ENCODE measurements at places on chromosomes 11 and 22.

DNA sequence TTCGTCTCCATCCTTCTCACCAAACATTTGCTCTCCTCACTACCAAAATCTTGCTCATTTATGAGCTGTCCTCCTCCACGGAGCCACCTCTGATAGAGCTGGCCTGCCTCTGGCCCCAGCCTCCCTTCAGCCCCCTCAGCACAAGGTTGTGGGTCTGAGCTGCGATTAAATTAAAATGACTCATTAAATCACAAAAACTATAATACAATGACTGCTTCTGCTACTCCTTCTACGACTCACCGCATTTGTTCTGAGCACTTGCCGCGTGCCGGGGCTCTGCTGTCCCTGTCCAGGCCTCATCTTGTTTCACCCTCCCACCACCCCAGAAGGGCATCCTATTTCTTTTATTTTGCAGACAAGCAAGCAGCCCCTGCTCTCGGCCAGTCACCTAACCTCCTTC is 49.2 kb upstream of the TIMP3 start:
- H3K27me3 ChIP-seq, result no peaks in the 10 kb centered on the region
- no peak overlapping the region for H3K4me3 ChIP-seq
- H3K27ac ChIP-seq, result no peak overlapping the region
- no peak for DNase-seq
- no peaks in the 10 kb centered on the region for H3K4me1 ChIP-seq

DNA sequence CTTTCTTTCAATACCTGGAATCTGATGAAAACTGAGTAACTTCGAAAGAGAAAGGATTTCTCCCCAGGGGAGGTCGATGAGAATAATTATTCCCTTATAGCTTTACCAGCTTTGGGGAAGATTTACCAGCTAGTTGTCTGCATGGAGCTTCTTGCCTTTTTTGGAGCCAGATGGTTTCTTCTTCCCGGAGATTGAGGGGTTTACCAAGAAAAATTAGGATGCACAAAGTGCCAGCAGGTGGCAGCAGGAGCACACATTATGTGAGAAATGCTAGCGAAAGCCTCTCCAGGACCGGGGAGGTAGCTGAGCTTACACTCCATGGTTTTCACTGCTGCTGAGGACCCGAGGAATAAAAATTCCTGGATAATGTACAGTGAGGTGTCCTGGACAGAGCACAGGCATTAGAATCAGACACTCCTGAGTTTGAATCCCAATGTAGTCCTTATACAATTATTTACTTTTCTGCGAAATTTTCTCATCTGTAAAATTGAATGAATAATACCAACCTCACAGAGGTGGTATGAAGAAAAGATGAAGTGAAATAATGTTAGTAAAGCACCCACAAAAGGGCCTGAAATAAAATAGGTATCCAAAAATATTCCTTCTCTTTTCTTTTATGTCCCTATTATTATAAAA is 46.0 kb upstream of the PARVA start:
- H3K27me3 ChIP-seq, result no peaks in the 10 kb centered on the region
- DNase-seq, result peak; percentile 54
- no peak overlapping the region for H3K27ac ChIP-seq
- no peak overlapping the region for H3K4me3 ChIP-seq
- H3K4me1 ChIP-seq, result no peaks in the 10 kb centered on the region

- peak within 1 kb of the TSS; percentile 96 for H3K27ac ChIP-seq
- H3K4me3 ChIP-seq, result peak within 1 kb of the TSS; percentile 99
- H3K36me3 ChIP-seq, result peaks cover 67% of the 10 kb centered on the region
- H3K27me3 ChIP-seq, result no peaks in the 10 kb centered on the region
- peak; percentile 97 for DNase-seq
Measured at GRCh38 chr11:66638177-66639065, at the start of gene RBM4. RBM4 (plus strand) TSS chr11:66638703; CDS start chr11:66639712, 1,009 bp downstream.

DNA sequence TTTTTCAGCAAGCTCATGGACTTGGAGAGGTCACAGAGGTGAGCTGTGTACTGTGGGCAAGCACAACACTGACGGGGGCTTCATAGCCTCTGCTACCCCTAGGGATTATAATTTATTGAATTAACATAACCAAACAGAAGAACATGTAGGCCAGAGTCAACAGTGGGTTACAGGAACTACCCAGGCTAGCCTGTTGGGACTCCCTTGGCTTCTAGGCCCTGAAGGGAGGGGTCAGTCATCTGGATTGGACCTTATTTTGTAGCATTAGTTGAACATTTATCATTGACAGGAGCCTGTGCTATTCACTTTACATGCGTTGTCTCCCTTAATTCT is 56.9 kb downstream of the KREMEN1 start:
- no peak overlapping the region for H3K4me3 ChIP-seq
- no peak for DNase-seq
- H3K4me1 ChIP-seq, result no peaks in the 10 kb centered on the region
- no peak overlapping the region for H3K27ac ChIP-seq

DNA sequence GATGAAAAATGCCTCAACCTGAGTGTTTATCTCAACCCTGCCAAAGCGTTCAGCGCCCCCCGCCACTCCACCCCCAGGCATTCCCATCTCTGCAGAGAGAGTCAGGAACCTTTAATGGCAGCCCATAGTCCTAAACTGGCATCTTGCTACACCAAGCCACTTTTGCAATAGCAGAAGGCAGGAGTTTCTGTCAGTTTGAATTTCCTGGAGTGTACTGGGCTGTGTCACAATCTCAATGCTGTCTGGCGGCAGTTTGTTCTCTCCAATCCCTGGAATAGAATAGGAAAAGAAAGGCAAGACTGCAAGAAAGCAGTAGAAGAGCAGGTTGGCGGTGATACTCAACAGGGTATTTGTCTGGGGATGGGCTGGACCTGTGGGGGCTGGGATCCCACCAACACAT is 32.9 kb upstream of the FLI1 start:
- DNase-seq, result no peak
- H3K36me3 ChIP-seq, result no peaks in the 10 kb centered on the region
- no peaks in the 10 kb centered on the region for H3K4me1 ChIP-seq
- no peak overlapping the region for H3K4me3 ChIP-seq
- no peak overlapping the region for H3K27ac ChIP-seq

DNA sequence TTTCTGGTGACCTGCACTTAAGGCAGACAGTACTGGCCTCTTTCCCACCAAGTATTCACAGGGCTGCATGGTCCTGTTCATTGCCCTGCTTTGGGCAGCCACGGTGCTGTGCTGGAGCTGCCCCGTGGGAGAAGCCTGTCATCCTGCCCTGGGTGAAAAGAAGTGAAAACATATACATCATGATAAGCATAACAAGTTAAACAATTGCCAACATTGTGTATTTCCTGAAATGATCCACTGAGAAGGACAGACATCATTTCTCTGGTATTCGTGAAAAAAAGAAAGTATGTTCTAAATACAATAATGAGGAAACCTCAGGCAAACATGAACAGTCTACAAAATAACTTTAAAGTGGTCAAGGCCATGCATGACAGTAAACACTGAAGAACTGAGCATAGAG is 393.1 kb downstream of the TMEM135 start:
- no peak overlapping the region for H3K4me3 ChIP-seq
- H3K27me3 ChIP-seq, result peaks cover 3% of the 10 kb centered on the region
- DNase-seq, result no peak
- no peak overlapping the region for H3K27ac ChIP-seq
- H3K4me1 ChIP-seq, result no peaks in the 10 kb centered on the region
- H3K36me3 ChIP-seq, result no peaks in the 10 kb centered on the region

GRCh38 chr11:5500393-5500801 is 9.4 kb downstream of the UBQLN3 start:
- peaks cover 23% of the 10 kb centered on the region for H3K27me3 ChIP-seq
- DNase-seq, result no peak
- H3K27ac ChIP-seq, result no peak overlapping the region
- H3K4me3 ChIP-seq, result no peak overlapping the region
- no peaks in the 10 kb centered on the region for H3K36me3 ChIP-seq
- H3K4me1 ChIP-seq, result no peaks in the 10 kb centered on the region

- peaks cover 65% of the 10 kb centered on the region for H3K27me3 ChIP-seq
- H3K4me3 ChIP-seq, result no peak overlapping the region
- H3K36me3 ChIP-seq, result peaks cover 2% of the 10 kb centered on the region
- H3K27ac ChIP-seq, result no peak overlapping the region
- no peaks in the 10 kb centered on the region for H3K4me1 ChIP-seq
- no peak for DNase-seq
Measured at GRCh38 chr11:119607726-119608125, 121.3 kb downstream of the NECTIN1 start.

Data from central memory CD8-positive, alpha-beta T cell (primary cell).